Urinary bladder (tissue), 4 donors: ENCODE measurements at places on chromosomes 2 and 18.

GRCh38 chr18:23738151-23738550, 48.9 kb downstream of the LAMA3 start:
- no peak for DNase-seq

- no peak for DNase-seq
Observed at GRCh38 chr2:85318222-85319074, 9.3 kb downstream of the TGOLN2 start.

GRCh38 chr18:32846896-32847295, 74.1 kb upstream of the KLHL14 start:
- DNase-seq, result no peak

DNA sequence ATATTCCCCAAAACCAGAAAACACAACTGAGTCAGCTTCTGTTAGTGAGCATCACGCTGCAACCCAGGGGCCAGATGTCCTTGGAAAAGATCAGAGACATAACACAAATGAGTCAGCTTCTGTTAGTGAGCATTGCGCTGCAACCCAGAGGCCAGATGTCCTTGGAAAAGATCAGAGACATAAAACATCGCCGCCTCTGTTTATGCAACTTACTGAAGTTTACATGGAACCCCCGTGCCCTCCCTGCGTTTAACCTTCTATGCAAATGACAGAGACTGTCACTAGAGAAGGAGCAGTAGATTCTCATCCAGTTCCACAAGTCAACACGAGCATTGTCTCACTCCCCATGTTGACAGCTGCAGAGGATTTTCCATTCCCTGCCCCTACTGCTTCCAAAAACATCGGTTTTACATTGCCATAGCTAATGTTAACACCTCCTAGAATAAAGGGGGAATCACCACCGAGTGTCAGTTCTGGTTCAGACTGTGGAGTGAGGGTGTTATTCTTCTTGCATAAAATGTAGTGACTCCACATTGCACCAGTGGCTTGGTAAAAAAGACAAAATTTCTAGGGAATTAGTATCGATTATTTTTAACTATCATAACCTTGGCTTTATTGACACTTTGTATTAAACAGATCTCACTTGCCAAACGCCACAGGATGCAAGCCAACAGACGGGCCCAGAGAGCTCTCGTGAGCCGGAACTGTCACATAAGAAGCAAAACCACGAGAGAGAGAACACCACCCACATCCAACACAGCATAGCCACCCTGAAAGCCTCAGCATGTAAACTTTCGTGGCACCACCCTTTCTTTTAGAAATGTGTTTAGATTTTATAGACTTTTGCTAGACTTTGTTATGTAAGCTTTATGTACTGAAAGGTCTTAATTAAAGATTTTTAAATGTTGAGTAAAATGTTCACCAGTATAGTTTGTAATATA, 87.7 kb downstream of the SH3YL1 start:
- no peak for DNase-seq
